ENCODE measurements at places on chromosomes 1 and 21. TPM values are rescaled to one million over a fixed set of nuclear protein-coding genes. Genes with fewer than 3 reads are reported as not detected.
A peak's percentile ranks its signal among the peaks of the same experiment; 100 is the strongest.

- peak; percentile 60 for DNase-seq
Observed at GRCh38 chr1:103371234-103371633, 154.3 kb upstream of the RNPC3 start.

- no peak for DNase-seq
Observed at GRCh38 chr1:222107267-222107666, 365.4 kb upstream of the DUSP10 start.

- DNase-seq, result no peak
Observed at GRCh38 chr21:14492931-14493330, 53.2 kb downstream of the SAMSN1 start.

DNA sequence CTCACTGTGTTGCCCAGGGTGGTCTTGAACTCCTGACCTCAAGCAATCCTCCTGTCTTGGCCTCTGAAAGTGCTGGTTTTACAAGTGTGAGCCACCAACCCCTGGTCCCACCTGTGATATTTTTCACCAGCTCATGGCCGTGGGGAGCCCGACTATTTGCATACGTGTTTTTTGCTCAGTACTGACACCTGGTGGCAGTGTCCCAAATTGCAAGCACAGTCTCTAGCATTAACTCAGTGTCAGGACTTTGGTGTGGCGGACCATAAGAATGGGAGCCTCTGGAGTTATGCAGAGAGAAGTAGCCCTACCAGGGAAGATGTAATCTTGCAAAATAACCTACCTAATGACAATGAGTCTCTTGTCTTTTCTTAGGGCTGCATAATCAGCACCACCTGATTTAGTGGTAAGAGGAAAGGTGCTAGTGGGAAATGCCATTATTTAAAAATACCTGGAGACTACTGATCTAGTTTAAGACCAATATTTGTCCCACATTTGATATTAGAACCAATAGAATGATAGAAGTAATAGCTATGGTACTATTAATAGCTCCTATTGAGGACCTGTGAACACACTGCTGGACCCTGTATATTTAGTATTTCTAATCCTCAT lies 305.4 kb downstream of the DISC1 start:
- DNase-seq, result no peak

DNA sequence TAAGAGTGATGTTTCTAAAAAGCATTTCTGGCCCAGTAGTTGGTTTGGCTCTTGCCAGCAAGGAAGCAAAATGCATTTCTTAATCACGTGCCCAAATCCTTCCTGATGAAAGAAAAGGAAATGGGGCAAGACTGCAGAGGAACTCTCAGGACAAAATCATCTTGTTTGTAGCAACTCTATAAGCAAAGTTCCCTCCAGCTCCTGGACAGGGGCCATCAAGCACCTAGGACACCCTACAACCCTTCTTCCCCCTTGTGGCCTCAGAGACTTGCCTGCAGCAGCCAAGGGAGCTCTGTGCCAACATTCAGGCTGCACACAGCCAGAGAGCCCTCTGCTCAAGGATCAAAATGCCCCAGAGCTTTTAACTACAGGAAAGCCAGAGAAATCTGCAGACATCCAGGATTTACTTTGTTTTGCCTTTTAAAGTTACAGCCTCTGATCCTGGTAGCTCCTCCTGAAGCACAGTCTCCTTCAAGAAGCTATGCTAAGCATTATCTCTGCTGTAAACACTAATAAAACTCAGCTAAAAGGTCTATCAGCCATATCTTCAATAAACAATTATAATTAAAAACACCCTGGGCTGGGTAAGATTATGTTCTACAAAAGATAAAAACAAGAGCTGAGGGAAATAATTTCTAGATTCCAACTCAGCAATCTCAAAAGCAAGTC lies 105.0 kb downstream of the KIAA0319L start:
- DNase-seq, result peak; percentile 28

DNA sequence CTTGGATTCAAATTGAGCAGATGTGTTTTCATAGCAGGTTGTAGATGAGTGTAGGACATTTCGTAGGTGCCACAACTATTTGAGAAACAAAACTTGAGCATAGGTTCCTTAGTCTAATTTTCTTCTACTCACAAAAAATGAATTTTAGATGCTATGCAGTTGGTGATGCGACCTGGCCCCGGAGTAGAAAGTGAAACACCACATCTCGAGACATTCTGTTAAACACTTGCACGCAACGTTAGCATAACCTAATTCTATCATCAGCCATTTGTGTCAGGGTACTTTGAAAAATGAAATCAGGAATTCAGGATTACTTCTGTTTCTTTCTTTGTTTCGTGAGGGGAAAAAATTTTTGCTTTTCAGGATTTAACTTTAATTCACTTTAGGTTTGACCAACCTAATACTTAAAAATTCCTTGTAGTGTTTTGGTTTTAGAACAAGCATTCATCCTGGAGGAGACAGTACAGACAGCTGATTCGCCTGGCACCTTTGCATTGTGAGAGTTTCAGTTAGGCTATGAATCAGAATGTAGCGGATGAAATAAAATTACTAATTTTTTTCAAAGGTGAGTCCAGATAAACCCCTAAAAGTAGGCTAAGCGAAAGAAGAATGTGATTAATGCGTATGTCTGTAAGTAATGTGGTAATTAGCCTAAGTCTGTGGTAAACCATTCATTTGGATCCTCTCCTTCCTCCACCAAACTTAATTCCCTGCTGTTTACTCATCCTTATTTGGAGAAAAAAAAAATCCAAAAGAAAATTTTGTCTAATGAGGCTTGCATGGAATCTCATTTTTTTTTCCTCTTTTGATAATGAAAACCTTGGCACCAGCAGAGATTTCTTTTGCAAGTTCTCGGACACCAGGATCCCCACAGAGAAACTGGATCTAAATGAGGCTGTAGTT lies 44.9 kb downstream of the MAP3K21 start:
- DNase-seq, result no peak

GRCh38 chr1:36531833-36532232 lies 49.1 kb upstream of the CSF3R start:
- DNase-seq, result no peak

GRCh38 chr1:40704817-40705733 lies 13.6 kb downstream of the NFYC start:
- no peak for DNase-seq

DNA sequence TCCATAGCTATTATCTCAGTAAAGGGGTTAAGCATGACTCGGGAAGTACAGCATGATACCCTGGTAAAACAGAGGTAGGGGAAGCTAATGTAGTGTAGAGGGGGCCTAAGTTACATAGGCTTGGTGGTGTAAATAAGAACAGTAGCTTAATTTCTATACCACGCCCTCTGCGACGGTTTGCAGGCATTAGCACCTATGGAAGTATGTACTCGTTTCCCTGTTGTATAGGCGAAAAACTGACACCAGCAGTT lies 470 bp upstream of the NAXE start:
- DNase-seq, result no peak

DNA sequence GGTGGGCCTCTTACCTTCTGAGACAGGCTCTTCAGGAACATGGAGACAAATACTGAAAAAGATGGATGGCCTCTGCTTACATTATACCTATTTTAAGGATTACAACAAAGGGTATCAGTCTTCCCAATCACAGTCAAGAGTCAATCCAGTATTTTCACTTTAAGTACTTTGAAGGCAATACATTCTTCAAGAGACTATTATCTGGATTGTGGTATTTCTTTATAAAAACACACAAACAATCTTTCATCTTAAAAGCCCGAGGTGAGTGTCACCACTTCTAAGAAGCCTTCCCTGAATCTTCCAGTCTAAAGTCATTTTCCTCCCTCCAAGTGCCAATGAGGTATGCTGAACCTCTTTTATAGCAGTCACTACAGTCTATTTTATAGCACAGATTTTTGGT lies 45.3 kb downstream of the WASF2 start:
- no peak for DNase-seq

- no peak for DNase-seq
Observed at GRCh38 chr1:30734106-30734505, 10.7 kb upstream of the MATN1 start.

DNA sequence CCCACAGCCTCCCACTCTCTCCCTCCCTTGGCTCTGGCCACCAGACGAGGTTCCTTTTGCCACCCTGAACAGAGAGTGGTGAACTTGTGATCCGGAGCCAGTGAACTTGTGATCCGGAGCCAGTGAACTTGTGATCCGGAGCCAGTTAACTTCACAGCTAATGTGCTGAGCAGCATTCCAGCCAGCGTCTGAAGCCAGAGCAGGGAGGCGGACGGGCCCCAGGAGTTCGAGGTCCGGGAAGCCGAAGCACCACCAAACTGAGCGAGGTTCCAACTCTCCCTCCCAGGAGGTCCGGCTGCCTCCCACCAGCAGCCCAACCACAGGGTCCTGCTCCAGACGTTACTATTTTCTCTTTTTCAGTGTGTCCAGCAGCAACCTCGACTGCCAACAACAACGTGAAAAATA lies 85.8 kb downstream of the SYF2 start:
- DNase-seq, result no peak

GRCh38 chr1:31714442-31715086 lies 10.7 kb upstream of the COL16A1 start:
- DNase-seq, result peak; percentile 85

- no peak for DNase-seq
Observed at GRCh38 chr1:13697738-13698137, 2.2 kb upstream of the PRDM2 start.

GRCh38 chr1:18351735-18352134 lies 129.0 kb upstream of the KLHDC7A start:
- DNase-seq, result no peak

DNA sequence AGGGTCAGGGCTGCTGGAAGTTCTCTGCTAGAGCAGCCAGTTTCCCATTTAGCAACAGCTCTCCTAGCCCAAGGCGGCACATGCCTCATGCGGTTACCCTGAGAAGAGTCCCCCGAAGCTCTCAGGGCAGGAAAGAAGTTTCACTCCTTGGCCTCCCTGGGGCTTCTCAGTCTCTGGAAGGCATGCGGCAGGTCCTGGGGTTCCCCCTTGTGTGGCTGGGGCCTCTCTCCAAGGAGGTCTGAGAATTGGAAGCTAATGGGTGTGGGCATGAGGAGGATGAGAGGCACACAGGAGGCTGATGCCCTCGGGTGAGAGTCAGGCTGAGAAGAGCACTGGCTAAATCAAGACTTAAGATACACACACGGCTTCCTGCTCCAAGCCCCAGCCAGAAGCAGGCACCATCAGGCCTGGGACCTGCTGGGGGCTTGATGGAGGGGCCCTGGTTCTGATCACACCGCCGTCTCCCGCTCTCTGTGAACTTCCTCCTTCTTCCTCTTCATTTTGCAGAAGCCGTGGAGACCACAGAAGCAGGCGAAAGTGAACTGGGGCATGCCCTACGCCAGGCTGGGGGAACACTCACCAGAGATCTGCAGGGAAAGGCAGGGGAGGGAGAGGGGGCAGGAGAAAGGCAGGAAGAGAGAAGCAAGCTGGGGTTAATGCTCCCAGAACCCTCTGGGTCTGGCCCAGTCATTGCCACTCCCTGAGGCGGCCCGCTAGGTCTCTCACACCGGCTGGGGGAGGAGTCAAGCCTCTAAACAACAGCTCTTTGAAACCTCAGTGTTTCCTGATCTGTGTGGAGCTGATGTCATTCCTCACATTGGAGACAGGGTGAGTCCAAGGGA lies 15.1 kb downstream of the BLACAT1 start:
- DNase-seq, result peak; percentile 68

DNA sequence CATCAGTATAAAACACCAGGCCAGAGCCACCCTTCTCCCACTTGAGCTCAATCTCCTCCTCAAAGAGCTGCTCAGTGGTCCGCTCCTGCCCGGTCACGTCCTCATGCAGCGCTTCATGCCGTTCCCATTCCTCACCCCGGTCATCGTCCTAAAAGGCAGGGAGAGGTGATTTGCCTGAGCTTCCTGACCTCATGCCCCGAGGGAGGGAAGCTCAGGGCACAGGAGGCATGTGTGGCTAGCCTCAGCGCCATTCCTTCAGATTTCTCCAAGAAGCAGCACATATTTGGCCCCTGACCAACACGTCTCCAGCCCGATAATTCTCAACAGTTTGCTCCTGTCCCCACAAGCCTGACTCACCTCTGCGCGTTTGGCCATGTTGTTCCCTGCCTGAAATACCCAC lies 4.2 kb upstream of the GPN2 start:
- no peak for DNase-seq

- DNase-seq, result no peak
Observed at GRCh38 chr1:185338719-185339622, 21.9 kb upstream of the IVNS1ABP start.

DNA sequence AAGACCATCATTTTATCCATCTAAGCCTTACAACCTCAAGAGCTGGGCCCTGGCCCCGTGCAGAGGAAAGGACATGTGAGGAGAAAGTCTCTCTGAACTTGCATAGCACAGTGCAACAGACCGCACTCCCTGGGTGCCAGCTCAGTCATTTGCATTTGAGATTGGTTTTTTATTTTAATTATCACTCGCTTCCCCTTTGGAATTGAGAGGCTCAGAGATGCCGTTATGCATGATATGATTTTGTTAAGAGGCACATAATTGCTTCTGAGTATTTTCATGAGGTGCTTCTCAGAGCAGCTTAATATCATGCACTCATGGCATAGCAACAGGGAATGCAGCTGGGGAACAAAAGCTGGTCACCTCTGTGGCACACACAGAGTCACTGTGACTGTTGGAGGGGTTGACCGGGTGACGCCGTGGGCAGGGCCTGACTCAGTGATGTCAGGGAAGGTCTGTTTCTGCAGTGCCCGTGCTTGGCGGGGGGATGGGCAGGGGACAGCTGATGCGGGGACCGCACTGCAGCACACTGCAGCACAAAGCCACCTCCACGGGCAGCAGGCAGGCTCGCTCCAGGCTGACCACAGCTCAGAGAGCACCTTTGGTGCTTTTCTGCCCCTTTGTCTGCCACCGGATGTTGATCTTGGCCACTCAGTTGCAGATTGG lies 43.2 kb upstream of the VAMP3 start:
- no peak for DNase-seq

DNA sequence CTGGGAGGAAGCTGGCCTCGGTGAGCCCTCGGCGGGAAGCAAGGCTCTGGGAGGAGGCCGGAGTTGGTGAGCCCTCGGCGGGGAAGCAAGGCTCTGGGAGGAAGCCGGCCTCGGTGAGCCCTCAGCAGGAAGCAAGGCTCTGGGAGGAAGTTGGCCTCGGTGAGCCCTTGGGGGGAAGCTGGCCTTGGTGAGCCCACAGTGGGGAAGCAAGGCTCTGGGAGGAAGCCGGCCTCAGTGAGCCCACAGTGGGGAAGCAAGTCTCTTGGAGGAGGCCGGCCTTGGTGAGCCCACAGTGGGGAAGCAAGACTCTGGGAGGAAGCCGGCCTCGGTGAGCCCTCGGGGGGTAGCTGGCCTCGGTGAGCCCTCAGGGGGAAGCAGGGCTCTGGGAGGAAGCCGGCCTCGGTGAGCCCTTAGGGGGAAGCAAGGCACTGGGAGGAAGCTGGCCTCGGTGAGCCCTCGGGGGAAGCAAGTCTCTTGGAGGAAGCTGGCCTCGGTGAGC lies 36.0 kb downstream of the KRTAP10-1 start:
- no peak for DNase-seq

Gene CLCA1
- total RNA-seq, result not detected

Gene ARTN
- 6.9 TPM for total RNA-seq

Gene IRF6
- 1.2 TPM for total RNA-seq

Gene NMNAT2
- 7.8 TPM for total RNA-seq

Gene KRTAP13-3
- total RNA-seq, result not detected

Gene HSD3B2
- total RNA-seq, result not detected

Gene RNF186
- not detected for total RNA-seq

Gene AMY1B
- not detected for total RNA-seq

Gene F3
- total RNA-seq, result 5.0 TPM

Gene CCDC185
- total RNA-seq, result not detected
